Activated effector memory CD4-positive, alpha-beta T cell treated with anti-CD3 and anti-CD28 coated beads, Interleukin-2, amount 50 U/mL, for 16 hours (primary cell): ENCODE measurements at places on chromosomes 1 and 21.

GRCh38 chr1:7646981-7647901 lies 123.9 kb upstream of the VAMP3 start:
- DNase-seq = peak; percentile 89

DNA sequence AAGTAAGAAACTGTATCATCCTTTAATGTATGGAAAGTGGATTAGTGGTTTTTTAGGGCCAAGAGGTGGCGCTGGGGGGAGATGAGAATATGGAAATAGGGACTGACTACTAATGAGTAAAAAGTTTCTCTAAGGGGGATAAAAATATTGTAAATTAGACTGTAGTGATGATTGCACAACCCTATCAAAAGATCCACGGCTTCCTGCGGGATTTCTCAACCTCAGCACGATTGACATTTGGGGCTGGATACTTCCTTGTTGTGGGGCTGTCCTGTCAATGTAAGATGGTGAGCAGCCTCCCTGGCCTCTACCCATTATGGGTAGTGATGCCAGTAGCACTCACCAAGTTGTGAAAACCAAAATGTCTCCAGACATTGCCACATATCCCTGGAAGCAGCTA lies 36.0 kb upstream of the PRDM2 start:
- DNase-seq = no peak

DNA sequence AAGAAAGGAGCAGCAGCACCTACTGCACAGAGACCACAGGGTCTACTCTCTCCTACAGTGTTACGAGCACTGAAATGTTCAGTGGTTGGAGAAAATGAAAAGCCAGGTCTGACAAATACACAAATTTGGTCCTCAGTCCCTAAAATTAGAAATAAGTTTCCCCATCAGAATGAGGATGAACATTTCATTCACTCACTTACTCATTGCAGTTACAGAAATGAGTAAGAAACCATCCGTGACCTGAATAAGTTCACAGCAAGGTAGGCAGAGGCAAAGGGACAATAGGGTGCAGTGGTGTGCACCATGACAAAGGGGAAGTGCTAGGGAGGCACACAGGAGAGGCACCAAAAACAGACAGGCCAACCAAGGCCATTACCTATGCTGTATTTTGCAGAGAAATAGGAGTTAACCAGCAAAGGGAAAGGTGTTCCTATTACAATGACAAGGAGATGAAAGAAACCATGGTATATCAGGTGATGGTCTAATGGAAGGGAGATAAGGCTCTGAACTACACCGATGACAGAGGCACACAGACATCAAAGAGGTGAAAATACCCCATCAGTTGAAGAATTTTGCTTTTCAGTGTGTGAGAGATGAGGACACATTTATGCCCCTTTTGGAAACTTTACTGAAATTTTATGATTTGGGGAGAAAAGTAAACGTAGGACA lies 29.4 kb downstream of the VAV3 start:
- peak; percentile 69 for DNase-seq

DNA sequence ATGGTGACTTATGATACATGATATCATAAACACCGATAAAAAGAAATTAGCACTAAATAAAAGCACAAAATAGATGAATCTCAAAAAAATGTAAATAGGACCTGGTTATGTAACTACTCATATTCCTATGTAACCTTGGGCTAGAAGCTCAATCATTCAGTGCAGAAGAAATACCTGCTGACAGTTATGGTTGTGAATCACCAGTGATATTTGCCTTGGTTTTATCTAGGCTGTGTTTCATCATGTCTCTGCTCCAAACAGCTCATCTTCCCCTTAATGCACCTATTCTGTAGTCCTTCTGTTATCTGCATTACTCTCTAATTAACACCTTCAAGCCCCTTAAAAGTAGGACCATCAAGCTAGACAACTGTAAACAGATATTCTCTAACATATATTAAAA lies 16.3 kb upstream of the PIGC start:
- no peak for DNase-seq

DNA sequence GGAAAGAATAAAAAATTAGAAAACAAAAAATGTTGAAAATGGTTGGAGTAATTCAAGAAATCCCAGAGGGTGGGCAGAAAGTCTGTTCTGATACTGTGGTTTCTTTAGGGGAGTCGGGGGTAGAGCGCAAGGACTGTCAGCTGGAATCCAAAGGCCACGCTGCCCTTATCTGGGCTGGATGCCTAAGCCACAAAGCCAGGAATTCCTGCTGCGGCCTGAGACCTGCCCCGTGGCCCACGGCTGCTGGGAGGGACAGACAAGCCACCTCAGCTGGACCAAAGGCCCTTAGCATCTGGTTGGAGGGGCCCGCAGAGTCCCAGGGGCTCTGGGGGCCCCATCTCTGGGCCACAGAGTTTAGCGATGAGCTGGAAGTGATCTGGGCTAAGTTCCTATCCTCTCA lies 60.2 kb downstream of the DMRTB1 start:
- no peak for DNase-seq

DNA sequence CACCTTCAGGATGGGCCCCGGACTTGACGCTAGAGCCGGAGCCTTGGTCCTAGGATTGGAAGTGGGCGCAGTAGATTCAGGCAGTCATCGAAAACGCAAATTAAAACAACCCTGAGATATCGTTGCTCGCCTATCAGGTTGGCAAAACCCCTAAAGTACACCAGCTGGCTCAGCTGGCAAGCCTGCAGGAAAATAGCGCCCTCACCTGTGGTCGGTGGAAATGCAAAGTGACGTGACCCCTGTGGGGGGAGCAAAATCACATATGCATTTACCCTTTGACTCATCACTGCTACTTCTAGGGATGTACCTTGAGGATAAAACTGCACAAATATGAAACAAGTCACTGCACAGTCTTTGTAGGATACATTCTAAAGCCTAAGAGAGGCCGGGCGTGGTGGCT lies 170.3 kb upstream of the TMEM51 start:
- no peak for DNase-seq

- DNase-seq = no peak
Observed at GRCh38 chr1:65572701-65573421, 152.4 kb downstream of the LEPR start.

GRCh38 chr1:55060133-55060999 lies 21.0 kb downstream of the PCSK9 start:
- DNase-seq = no peak

GRCh38 chr1:55503663-55504305 lies 288.6 kb upstream of the USP24 start:
- no peak for DNase-seq

DNA sequence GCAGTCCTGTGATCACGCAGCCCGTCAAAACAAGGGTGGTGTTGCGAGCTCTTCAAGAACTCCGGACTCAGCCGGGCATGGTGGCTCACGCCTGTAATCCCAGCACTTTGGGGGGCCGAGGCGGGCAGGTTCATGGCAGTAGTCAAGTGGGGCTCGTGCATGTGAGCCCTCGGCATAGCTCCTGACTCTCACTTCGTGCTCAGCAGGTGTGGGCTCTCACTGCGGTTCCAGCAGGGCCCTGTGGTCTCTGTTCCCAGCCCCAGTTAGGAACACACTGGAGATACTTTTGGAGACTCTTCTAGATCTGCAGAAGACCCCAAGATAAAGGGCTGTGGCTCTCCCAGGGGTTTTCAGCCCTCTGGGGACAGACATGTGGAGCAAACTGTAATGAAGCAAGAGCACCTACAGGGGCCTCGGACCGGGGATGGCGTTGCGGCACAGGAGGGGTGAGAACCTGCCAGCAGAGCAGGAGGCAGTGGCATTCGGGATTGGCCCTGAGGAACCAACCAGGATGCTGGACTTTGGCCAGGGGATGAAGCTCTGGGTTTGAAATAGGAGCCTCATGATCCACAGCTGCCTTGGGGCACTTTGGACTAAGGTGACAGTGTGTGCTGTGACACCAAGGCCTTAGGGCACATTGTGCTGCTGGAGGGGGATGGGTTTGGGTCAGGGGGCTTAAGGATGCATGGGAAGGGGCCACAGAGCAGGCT lies 443.2 kb downstream of the CAMTA1 start:
- DNase-seq = no peak

DNA sequence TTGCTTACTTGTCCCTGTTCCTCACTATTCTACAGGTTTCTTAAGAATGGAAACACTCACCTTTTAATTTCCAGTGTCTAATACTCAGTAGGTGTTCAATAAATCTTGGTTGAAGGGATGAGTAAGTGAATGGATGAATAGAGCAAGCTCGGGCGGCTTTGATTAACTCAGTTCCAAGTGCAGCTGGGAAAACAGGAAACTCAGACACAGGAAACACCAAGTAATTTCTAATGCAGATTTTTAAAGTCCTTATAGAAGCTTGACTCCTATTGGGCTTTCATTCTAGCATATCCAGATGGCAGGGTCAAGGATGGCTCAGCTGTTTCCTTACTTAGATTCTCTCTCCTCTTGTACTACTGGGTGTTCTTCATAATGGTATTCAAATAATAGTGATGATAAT lies 14.0 kb downstream of the CAMK1G start:
- no peak for DNase-seq

DNA sequence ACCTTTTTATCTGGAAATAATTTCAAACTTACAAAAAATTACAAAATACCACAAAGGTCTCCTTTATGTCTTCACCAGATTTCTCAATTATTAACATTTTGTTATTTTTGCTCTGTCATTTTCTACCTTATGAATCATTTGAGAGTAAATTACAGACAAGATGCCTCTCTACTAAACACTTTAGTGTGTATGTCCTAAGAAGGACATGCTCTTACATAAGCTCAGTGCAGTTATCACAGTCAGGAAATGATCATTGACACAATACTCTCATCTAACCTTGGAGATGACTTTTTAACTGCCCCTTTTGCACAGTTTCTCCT lies 378.9 kb upstream of the RUNX1 start:
- no peak for DNase-seq
